ENCODE measurements at places on chromosomes 1 and 21.

GRCh38 chr1:238119861-238120260 is 229.1 kb upstream of the ZP4 start:
- no peak for DNase-seq

DNA sequence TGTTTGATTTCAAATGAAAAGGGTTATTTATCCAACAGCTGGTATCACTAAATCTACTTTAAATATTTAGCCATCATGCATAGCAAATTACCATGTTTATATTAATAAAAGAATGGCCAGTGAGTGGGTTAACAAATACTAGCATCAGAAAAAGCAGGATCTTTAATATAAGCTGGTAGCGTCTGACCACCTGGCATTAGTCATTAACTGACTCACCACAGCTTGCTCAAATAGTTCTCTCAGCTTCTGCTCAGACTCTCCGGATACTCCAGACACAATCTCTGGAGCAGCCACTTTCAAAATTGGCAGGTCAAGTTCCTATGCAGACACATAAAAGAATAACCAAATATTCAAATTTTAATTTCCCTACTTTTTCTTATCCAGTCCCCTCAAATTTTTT is 29.6 kb downstream of the NVL start:
- DNase-seq = no peak

- DNase-seq = no peak
Measured at GRCh38 chr1:25126562-25126961, 105.7 kb downstream of the SYF2 start.

DNA sequence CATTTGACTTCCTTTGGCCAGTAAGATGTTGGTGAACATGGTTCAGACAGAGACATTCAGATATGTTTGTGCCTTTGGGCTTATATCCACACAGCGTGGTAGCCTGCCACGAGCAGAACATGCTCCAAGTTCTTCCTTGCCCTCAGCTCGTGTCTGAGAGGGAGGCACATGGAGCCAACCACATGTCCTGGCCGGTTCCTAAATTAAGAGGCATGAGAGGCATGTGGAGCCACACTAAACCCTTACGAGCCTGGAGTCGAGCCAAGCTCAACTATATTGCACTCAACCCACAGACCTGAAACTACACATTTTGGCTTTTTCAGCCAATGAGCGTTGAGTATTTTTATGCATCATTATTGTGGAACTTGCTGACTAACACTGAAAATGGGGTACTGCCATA is 133.7 kb upstream of the KCNK1 start:
- no peak for DNase-seq

DNA sequence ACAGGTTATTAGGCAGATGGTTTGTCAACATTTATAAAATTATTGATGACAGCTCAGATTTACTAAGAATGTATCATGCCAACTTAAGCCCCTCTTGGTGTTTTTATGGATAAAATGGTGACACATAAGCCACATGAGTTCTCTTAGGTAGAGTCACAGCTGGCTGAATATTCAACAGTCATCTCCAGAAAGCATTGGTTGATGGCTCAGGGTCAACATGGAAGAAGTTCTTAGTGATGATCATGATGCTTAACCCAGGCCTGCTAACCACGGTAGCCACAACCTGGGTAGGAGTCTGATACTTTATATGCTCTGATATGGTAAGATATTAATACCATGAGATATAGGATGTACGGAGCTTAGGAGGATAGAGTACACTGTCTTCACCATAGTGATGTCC is 46.4 kb upstream of the SIPA1L2 start:
- no peak for DNase-seq

- no peak for DNase-seq
Measured at GRCh38 chr1:19811206-19811851, 3.8 kb downstream of the RNF186 start.

DNA sequence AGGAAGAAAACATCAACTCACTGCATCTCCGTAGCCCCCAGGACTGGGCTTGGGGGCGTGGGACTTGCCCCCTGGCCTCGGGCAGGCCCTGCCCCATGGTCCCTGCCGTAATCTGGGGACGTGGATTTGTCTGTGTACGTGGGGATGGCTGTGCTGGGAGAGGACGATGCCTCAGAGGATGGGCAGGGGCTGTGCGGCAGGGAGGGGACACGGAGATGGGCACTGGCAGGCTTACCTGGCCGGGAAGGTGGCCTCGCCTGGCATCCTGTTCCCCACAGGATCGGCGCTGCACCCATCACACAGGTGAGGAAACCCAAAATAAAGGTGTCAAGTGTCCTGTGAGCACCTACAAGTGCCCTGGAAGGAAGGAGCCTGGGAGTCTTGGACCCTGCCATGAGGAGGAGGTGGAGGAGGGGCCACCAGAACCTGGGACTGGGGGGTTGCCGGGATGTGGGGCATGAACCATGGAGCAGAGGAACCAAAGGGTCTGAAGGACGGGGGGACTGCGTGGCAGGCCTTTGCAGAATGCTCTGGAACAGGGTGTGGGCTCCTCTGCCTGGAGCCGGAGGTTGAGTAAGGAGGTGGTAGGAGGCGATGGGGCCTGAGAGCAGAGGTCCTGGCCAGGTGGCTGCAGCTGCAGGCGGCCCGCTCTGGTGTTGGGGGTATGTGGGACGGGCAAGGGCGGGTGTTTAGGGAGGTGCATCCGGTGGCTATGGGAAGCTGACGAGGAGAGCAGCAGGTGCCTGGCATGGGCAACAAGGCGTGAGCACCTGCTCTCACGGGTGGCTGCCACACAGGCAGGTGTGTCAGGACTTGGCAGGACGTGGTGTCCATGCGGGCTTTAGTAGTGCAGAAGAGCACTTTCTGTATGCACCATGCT is 27.8 kb upstream of the LRRC3 start:
- peak; percentile 26 for DNase-seq

DNA sequence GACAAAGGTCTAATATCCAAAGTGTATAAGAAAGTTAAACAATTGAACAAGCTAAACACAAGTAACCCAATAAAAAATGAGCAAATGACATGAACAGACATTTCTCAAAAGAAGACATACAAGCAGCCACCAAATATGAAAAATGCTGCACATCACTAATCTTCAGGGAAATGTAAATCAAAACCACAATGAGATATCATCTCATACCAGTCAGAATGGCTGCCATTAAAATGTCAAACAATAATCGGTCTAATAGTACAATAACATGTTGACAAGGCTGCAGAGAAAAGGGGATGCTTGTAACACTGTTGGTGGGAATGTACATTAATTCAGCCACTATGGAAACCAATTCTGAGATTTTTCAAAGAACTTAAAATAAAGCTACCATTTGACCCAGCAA is 264.1 kb downstream of the AKT3 start:
- DNase-seq = no peak

- DNase-seq = no peak
Measured at GRCh38 chr1:5913078-5913845, 79.0 kb downstream of the NPHP4 start.
